CD4-positive, alpha-beta T cell treated with Interferon gamma for 1 hour (primary cell): ENCODE measurements at places on chromosomes 3 and 15.

- no peak for DNase-seq
These were observed 16.0 kb downstream of the SLC51A start for GRCh38 chr3:196232154-196232881.

GRCh38 chr3:50572158-50572557 is 2.8 kb downstream of the HEMK1 start:
- DNase-seq = peak; percentile 80

DNA sequence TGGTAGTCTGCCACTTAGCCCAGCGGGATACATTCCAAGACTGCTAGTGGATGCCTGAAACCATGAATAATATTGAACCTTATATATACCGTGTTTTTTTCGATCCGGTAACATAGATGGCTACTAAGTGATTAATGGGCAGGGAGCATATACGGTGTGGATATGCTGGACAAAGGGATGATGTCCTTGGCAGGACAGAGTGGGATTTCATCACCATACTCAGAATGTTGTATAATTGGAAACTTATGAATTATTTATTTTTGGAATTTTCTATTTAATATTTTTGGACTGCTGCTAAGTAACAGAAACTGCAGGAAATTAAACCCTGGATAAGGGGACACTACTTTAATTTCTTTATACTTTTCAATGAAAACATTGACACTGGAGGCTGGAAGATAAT is 53.2 kb downstream of the ASTE1 start:
- DNase-seq = no peak

GRCh38 chr3:13112521-13113345 is 39.5 kb upstream of the IQSEC1 start:
- DNase-seq = no peak

DNA sequence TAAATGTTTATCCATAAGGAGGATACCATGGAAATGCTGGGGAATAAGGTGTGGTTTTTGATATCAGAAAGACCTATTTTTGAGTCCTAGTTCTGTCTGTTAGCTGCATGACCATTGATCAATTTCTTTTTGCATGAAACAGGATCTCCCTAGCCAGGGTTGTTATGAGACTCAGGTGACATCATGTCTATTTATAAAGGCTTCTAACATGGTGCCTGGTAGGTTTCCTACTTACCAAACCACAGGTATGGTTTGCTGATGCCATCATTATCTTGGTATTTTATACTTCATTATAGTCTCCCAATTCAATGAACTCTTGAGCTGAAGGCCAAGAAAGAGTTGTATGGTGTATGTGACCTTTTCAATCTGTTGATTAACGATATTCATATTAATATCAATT is 144.0 kb downstream of the CLSTN2 start:
- DNase-seq = no peak
